Activated CD8-positive, alpha-beta T cell treated with anti-CD3 and anti-CD28 coated beads, Interleukin-2, amount 10 ng/mL, durations not matched to agents 7 days and 5 days (primary cell): ENCODE measurements at places on chromosomes 7 and 10. TPM values are rescaled to one million over a fixed set of nuclear protein-coding genes. Genes with fewer than 3 reads are reported as not detected.

DNA sequence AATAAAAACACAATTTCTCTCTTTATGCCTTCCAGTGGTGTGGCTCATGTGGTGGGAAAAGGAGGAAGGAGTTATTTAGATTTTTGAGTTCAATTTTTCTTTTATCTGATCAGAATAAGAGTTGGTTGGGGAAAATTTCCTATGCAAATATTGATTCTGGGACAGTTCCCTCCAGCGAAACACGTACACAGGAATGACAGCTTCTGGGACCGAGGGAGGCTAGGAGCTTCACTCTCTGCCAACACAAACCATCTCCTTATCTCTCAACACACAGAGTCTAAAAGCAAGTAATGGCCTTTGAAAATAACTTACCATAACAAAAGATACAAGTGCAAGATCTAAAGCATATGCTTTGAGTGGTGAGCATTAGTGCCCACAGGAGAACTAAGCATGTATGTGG is 122.7 kb downstream of the RAPGEF5 start:
- DNase-seq, result no peak

DNA sequence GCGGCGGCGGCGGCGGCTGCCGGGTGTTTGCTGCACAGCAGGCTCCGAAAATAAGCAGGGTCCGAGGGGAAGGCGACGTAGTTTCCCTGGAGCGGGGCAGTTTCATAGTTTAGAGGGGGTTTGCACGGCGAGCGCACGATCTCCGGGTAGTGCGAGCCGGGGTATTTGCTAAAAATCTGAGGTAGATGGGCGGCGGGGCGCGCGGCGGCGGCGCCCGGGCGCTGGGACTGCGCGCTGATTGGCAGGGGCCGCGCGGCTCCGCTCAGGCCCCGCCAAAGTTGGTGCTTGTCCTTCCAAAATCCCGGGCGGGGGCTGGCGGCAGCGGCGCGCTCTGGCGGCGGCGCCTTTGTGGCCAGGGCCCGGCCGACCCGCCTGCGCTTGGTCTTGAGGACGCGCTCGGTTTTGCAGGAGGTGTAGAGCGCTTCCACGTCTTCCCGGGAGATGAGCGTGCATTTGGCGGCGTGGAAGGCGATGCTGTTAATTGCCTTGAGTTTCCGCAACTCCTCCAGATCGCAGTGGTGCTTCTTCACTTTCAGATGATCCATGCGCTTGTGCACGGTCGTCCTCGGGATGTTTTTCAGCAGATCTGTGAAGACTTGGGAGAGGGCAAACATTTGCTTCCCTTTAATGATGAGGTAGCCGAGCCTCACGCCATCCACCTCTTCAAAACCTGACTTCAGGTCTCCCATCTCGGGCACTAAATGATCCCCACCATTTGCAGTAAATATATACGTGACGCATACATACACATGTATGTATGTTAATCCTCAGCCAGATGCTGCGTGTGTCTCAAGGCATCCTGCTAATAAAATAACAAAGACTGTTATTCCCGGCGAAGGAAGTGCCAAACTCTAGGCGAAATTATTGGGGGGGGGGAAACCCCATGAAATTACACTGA is 8.1 kb downstream of the SKIDA1 start:
- DNase-seq, result peak; percentile 33

DNA sequence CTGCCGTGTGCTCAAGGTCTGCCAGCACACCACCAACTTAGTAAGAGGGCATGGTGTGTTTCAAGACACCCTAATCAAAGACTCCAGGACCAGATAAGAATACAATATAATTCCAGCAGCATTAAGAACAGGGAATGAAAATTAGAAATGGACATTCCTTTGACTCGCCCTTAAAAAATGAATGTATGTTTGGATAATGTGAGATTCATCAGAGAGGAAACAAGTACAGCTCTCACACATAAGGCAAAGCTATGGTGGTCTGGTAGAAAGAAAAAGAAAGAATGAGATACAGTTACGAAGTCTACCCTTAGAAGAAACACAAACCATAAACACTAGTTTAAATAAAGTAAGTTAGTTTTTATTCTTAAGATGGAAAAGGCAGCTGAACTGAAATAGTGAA is 174.8 kb upstream of the ANK3 start:
- no peak for DNase-seq

Gene LIPJ
- not detected for total RNA-seq

GRCh38 chr10:62617652-62618051 is 186.9 kb upstream of the ADO start:
- no peak for DNase-seq

Gene CHN2
- 8.7 TPM for total RNA-seq

- no peak for DNase-seq
Measured at GRCh38 chr10:70186571-70186970, 16.3 kb upstream of the SAR1A start.

DNA sequence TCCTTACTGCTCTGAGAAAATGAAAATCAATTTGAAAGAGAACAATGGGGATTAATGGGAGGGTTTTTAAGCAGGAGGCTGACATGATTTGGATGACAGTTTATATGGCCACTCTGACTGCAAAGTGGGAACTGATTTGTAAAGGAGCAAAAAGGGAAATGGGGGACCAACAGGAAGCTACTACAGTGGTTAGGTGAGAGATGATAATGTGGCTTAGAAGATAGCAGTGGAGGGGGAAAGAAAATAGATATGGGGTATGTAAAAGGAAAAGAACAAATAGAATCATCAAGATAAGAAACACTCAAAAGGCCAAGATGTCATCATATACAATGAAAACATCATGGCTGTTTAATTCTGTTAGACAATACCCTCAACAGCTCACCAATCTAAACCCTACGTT is 177.5 kb downstream of the ANK3 start:
- DNase-seq, result no peak

Gene GARIN1A
- 0.60 TPM for total RNA-seq

DNA sequence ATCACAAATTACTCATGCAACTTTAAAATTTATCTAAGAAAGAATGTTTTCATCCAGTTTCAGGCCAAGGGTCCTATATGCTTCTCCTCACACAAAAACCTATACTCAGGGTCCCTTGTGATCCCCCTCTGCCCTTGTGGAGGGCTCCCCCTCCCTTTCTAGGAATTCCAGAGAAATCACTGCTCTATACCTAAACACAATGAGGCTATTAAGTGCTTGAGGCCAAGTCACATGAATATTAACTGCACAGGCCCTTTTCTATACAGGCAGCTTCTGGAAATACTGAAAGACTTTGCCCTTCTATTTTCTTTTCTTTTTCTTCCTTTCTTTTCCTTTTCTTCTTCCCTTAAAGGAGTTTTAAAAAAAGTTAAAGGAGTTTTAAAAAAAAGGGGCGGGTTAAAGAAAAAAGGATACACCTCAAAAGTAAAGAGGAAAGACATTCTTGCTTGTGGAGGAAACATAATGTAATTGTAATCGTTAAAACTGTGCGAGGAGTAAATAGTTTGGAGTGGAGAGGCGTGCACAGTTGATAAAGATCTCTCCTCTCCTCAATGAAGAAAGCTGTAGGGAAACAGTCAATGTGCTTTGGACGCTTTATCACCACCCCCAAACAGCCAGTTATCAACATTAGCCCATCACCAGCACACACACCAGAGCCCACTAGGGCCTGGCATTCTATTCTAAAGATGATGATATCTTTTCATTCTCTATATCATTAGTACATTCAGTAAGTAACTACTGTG is 16.4 kb downstream of the GRB10 start:
- no peak for DNase-seq

DNA sequence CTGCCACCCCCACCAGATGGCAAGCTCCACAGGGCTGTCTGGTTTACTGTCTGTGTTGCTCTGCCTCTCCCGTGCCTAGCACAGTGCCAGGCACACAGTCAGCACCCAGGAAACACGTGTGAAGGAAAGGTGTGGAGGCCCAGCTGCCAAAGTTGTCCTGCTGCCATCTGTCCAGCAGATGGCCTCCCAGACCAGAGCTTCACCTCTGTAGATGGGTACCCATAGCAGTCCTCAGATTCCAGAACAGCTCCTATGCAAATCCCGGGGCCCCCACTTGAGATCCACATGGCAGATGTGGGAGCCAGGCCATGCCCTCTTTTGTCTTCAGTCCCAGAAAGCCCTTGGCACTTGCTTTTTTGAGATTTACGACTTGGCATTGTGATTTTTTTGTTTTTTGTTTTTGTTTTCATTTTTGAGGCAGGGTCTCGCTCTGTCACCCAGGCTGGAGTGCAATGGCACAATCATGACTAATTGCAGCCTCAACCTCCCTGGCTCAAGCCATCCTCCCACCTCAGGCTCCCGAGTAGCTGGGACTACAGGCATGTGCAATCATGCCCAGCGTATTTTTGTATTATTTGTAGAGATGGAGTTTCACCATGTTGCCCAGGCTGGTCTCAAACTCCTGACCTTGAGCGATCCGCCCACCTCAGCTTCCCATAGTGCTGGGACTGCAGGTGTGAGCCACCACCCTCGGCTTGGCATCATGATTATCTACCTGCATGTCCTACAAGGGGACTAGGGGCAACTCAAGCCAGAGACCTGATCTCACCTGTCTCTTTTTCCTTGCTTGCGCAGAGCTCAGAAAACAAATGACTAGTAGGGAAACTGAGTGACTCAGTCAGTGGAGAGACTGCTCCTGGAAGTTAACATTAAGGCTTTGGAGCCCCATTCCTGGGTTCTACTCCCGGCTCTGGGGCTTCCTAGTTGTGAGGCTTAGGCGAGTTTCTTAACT is 16.9 kb upstream of the PALD1 start:
- peak; percentile 67 for DNase-seq

DNA sequence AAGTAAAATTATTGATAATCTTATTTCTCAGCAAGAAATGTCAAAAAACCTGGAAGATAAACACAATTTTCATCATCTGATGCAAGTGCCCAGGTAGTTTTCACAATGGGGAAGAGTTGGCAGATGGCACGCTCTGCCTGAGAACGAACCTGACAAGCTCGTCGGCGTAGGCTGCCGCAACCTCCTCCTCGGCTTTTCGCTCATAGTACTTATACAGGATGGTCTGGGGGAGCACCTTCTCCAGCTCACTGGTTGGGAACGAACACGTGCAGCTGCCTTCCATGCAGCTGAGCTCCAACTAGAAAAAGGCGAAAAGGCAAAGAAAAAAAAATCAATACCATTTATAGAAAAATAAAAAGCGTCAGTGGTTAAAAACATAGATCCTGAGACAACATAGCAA is 68.9 kb downstream of the RNF216 start:
- DNase-seq, result no peak
